NCI-H748 treated with DMSO at 0.1 percent for 48 hours (cell line): ENCODE measurements at places on chromosomes 2 and 18.

DNA sequence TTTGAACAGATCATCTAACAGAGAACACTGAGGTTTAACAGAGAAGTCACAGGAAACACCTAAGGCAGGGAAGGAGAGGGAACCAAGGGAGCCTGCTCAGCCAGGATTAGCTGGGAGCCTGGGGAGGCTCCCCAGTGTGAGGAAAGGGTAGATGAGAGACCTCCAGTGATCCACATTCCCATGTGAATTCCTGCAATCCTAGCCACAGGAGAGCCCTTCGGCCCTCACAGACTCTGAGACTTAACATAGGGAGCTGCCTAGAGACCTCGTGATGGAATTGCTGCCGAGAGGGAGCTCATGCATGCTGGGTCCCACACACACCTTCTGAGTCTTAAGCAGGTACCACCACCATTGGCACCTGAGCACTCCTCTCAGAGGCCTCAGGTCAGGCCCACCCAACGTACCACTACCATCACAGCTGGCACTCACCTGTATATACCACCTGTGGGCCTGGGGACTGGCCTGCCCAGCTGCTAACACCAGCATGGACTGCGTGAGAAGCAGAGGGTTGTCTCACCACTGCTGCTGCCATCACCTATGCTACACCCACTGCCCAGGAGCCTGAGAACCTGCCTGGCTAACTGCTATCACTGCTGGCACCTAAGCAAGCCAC lies 225.9 kb upstream of the RASGRP3 start:
- DNase-seq: no peak

GRCh38 chr18:35192415-35192814 lies 48.4 kb upstream of the ZNF397 start:
- DNase-seq: no peak

DNA sequence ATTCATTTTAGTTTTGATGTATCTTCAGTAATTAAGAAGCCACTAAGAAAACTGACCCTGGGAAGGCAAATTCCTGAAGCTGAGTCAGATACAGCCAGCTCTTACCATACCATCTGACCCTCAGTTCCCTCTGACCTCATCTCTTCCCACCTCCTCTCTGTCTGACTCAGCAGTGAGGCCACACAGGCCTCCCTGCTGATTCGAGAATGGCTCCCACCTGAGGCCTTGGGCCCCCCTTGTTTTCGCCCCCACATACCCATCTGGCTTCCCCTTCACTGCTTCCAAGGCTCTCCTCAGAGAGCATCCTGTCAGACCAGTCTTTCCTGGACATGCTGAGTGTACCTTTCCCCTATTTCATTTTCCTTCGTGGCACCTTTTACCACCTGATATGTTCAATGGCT lies 71.0 kb upstream of the CYP1B1 start:
- DNase-seq: no peak

GRCh38 chr2:178767094-178768060 lies 39.8 kb downstream of the TTN start:
- DNase-seq: peak; percentile 73

DNA sequence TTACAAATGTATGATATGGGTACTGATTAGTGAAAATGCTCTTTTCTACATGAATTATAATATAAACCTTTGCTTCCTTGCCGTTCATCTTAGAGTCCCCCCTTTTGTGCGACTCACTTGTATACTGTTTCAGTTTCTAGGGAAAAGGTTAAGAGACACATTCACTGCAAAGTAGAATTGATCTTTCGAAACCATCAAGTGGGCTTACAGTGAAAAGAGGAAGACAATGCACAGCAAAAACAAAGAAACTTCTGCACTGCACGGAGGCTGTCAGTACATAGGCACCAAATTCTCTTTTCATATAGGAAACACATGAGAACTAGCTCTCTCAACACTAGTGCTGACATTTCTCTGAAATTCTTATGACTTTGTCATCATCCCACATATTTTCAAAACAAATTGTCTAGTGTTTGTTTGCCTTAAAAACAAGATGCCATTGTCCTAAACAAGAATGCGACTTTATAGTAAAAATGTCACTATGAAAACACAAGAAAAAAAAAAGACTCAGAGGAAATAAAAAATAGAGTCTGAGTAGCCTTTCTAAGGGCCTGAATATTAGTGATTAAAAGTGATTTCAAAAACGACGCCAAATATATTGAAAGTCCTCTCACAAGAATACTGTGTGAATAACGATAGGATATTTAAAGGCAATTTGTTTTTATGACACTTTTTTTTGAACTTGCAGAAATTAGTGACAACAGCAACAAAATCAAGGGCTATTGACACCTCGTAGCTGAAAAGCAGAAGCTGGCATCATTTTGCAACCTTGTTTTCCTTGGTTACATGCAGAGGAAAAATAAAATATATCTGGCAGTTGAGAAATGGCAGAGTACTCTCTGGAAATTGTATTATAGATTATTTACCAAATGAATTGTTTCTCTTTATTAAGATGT lies 827.0 kb downstream of the BCL11A start:
- no peak for DNase-seq

DNA sequence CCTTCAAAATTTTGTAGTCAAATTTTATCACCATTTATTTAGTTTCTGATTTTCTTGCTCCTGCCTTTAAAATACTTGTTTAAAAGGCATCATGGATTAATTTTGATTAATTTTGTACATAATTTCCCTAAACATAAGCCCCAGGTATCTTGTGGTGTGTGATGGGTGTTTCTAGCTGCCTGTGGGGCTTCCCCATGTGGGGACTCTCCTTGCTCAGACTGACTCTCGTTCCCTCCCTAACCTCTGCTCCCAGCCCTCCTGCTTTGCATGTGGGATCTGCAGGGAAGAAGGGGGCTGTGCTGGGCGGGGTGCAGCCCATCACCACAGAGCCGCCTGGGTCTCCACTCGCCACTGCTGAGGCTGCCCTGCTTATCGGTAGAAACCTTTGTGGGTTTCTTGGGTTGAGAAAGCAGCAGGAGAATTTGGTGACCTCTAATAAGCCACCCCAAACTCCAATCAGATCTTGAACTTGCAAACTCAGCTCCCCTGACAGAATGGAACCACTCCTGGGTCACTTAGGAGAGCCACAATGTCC lies 72.5 kb downstream of the MRPS9 start:
- no peak for DNase-seq

GRCh38 chr2:222127660-222128059 lies 171.1 kb downstream of the PAX3 start:
- DNase-seq: no peak

DNA sequence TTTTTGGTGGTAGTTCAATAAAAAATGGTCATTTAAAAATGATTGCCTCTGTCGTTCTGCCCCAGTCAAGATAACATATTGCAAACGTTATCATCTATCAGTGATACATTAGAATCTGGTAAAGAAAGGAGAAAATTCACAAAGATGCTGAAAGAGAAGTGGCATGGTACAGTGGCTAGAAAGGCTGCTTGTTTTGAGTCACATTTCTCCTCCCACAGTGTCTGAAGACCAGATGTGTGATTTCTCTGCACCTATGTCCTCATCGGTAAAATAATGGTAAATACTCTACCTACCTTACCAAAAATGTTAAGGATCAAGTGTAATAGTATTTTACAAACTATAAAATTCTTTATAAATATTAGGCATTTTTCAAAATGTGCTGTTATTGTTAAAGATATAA lies 76.1 kb upstream of the NOSTRIN start:
- DNase-seq: no peak

GRCh38 chr18:58538604-58539386 lies 90.1 kb downstream of the ALPK2 start:
- no peak for DNase-seq

- DNase-seq: no peak
Measured at GRCh38 chr2:119491776-119492525, 32.3 kb downstream of the SCTR start.

GRCh38 chr2:158043181-158043948 lies 58.3 kb upstream of the UPP2 start:
- no peak for DNase-seq

DNA sequence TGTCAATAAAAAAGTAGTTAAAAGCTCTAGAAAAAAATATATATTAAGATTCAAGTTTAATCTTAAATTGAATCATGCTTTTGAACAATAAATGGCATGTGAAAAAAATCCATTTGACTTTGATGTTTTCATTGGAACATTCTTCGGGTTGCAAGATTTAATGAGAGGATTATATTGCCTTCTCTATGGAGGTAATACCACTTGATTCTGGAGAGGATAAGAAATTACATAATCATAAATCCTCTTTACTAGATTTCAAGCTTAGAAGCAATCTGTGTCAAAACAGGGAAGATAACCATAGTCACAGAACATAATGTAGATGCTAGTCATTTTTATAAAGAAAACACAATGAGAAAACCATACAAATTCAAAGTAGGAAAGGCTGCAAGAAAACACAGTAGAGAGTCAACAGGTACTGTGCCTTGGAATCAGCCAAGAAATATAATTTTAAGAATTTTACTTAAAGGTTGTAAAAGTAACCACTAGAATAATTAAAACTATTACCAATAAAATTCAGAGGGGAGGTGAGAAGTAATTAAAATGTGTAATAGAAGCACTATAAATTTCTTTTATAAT lies 18.7 kb upstream of the MAPRE2 start:
- DNase-seq: no peak

- DNase-seq: no peak
Measured at GRCh38 chr18:46072376-46072867, 362 bp upstream of the PSTPIP2 start.

- no peak for DNase-seq
Measured at GRCh38 chr2:45945302-45945717, 293.8 kb downstream of the PRKCE start.

DNA sequence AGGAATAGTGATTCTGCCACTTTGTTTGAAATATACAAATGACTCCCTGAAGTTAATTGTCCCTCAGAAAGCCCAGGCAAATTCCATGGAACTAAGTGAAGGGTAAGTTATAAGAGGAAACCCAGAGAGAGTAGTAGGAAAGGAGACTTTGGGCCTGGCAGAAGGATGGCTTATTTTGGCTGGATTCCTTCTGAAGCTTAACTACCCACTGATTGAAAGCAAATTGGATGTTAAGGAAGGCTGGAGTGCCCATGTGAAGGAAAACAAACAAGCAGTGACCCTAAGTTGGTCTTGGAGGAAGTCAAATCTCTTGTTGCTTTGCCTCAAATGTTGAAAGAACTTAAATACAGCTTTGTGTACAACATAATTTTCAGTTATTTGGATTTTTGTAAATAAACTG lies 1106.4 kb upstream of the ZEB2 start:
- DNase-seq: no peak
